CD4-positive, alpha-beta T cell treated with Interleukin-6 at 100 ng/mL for 8 hours (primary cell): ENCODE measurements at places on chromosomes 2 and 18.

GRCh38 chr18:61869636-61870035, 23.2 kb downstream of the RNF152 start:
- no peak for DNase-seq

- no peak for DNase-seq
Observed at GRCh38 chr2:23211987-23212583, 172.9 kb upstream of the KLHL29 start.

- no peak for DNase-seq
Observed at GRCh38 chr2:219325657-219326315, 6.8 kb downstream of the RESP18 start.

DNA sequence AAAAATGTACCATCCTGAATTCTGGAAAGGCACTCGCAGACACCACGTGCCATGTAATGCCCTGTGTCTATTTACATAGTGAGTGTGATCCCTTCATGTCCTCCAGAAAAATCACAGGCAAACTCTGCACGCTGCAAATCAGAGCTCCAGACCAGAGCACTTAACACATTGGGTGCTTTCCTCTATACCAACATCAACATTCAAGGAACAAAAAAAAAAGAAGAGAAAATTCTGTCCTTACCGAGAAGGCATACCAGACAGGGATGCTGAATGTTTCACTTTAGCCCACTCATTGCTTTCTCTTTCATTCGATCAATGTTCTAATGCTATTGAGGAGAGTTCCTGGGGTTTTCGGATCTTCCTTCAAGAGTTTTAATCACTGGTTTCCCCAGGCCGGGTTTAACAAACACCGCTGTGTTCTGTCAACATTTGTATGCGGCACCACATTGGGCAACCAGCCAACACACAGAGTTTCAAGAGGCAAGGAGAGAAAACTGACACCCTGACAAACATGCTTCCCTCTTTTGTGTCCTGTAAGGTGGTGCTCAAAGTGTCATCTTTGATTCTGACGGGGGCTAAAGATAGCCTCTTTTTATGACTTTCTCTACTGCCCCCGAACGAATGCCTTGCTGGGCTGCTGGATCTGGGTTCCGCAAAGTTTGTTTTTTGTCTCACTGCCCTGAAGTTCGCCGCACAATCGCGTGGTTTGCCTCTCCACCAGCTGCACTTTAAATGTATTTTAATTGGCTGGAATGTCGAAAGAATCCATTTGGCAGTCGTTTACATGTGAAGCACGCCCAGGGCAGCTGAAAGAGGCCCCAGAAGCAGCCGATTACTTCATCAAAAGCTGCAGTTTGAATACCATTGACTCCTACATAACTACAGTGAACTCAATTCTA, 106.4 kb upstream of the NCKAP5 start:
- no peak for DNase-seq

DNA sequence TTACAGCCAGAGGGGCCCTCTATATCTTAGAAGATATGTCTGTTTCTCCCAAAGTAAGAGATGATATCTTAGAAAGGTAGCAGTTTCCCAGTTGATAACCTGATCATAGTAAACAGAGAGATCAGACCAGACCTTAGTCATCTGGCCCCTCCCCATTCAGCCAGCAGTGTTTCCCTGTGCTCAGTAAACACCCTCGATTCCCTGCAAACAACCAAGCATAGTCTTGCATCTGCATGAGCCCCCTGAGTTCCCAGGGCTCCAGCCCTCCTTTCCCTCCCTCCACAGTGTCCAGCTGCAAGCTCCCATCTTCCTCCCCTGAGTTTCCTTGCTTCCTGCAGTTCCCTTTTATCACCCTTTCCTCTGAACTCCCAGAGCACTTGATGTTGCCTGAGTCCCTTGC, 20.3 kb downstream of the NRP2 start:
- DNase-seq, result no peak

- no peak for DNase-seq
Observed at GRCh38 chr2:120875431-120875830, 139.8 kb downstream of the GLI2 start.

GRCh38 chr18:2956056-2956455, 56.9 kb downstream of the LPIN2 start:
- peak; percentile 59 for DNase-seq

GRCh38 chr18:7062811-7063210, 54.8 kb downstream of the LAMA1 start:
- DNase-seq, result no peak

GRCh38 chr2:165827016-165827920, 33.2 kb upstream of the GALNT3 start:
- DNase-seq, result no peak

DNA sequence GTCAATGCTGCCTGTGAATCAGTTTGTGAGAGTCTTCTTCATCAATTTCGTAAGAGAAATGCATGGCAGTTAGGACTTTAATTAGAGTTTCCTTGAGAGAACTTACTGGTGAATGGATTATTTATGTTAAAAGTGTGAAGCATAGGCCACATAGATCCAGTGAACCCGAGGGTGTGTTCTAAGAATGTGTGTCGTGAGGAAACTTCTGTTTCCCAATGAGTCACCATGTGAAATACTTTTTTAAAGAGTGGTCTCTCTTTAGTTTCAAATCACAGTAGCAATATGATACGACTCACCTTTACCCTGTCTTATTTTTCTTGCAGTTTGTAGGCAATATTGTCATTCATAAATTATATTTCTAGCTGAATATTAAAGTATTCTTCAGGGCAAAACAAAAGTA, 18.5 kb downstream of the THSD7B start:
- DNase-seq, result no peak

DNA sequence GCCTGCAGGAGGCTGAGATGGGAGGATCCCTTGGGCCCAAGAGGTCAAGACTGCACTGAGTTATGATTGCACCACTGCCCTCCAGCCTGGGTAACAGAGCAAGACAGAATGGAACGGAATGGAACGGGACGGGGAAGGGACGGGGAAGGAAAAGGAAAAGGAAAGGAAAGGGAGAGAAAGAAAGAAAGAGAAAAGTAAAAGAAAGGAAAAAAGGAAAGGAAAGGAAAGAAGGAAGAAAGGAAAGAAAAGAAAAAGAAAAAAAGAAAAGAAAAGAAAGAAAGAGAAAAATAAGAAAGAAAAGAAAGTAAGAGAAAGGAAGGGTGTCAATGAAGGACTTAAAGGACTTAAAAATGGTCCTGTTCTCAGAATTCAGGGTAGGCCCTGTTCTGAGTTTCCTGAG, 4.3 kb upstream of the SPOPL start:
- no peak for DNase-seq

DNA sequence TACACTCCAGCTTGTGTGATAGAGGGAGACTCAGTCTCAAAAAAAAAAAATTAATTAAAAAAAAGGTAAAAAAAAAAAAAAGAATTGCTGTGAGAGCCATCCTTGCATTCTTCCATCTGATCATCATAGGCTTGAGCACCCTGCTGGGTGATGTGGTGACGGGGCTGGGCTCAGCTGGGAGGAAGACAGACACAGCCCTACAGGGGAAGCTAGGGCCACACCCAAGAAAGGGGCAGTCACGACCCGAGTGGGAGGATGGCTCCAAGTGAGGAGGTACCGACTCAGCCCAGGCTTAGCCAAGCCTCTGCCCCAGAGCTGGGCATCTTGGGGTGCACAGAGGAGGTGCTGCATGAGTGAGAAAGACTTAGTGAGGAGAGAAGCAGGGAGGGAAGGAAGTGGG, 165.5 kb downstream of the SH3RF3 start:
- no peak for DNase-seq

- DNase-seq, result no peak
Observed at GRCh38 chr18:23277399-23277798, 142.1 kb downstream of the CABLES1 start.

GRCh38 chr2:8650256-8650655, 31.6 kb upstream of the ID2 start:
- DNase-seq, result no peak

DNA sequence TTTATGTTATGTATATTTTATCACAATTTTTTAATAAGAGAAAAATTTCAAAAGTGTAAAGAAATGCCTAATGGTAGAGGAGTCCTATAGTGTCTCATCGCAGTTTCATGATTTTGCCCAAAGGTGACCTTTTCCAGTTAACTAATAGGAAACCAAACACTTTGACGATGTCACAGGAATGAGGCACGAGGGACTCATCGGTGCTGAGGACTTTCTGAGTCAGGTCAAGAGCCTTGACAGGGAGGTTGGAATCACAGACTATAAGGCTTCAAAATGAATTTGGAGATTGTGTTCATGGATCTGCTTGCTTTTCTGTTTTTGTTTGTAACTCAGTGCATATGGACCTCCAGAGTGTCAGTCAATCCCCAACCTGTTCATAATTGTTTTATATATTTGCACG, 15.1 kb upstream of the RTTN start:
- no peak for DNase-seq

- DNase-seq, result no peak
Observed at GRCh38 chr18:33755931-33756560, 178.0 kb downstream of the ASXL3 start.

DNA sequence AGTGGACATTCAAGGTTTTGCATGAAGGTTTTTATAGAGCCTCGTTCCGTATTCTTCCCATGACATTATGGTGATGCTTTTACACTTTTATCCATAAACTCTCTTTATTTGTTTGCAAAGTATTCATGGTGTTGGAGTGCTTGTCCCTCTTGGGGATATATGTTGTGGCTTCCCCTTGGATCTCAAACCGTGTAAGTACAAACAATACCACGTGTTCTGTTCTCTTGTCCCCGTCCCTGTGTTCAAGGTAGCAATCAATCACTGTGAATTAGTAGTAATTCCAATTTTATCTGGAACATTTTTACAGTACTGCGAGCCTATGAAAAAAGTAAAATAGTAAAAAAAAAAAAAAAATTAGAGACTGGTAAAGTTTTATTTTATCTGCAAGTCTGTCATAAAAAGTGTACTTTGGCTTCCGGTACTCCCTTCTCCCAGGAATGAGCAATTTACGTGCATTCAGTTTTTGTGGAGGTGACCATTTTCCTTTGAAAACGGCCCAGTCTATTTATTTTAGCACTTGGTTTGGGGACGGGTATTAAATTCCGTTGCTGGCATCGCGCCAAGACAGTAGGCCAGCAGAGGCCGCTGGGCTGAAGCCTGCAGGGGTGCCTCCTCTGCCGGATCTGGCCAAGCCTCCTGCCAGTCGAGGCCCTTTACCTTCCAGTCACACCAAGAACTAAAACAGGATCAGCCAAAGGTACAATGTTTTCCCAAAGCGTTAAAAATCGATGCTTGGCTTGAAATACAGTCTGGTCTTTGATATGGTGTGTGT, 175.7 kb downstream of the SOCS6 start:
- DNase-seq, result peak; percentile 8

GRCh38 chr2:152492131-152492530, 157.2 kb downstream of the FMNL2 start:
- no peak for DNase-seq

GRCh38 chr2:183163821-183164649, 39.8 kb downstream of the NUP35 start:
- no peak for DNase-seq

DNA sequence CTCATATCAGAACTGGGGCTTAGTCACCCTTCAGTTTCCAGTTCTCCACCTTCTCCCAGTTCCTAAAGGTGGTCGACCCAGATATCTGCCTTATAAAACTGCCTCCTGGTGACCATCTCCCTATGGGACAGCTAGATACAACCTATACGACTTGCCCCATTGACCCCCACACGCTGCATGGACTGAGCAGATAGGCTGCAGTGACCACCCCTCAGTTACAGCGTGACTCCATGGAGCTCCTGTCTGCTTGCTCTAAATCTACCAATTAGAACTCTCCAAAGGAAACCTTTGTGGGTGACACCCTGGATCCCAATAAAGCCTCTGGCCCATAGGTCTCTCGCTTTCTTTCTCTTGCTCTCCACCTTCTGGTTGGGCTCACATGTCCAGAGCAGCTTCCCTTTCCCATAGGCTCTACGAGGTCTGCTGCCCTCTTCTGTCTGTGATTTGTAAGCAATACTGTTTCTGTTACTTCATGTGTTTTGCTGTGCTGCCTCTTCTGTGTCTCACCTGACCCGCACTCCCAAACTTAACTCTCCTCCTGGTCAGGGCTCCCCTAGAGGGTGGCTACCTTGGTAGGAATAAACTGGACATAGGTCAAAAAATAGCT, 971.3 kb upstream of the FAM98A start:
- no peak for DNase-seq

DNA sequence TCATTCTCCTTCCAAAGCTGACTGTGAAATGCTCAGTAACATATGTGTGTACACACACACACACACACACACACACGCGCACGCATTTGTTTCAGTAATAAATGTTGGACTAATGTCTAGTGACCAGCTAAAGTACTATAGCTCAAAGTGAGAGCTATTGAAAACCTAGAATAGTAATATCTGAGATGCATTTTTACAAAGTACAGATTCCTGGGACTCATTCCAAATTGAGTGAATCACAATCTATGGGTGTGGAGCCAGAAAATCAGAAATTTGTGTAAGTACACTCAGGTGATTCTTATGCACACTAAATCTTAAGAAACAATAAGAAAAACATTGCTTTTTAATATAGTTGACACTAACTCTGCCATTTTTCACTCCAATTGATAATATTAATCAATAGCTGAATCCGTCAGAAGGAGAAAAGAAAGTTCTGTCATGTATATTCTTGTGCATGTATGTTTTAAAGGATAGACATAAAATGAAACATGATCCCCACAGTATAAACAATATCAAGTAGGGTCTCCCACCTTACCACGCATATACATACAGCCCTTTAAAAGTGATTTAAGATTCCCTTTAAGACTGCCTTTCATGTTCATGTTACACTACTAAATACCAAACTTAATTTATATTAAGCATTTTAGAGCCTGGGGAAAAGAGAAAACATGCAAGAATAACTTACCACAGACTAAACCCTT, 123.5 kb downstream of the ATAD2B start:
- no peak for DNase-seq

GRCh38 chr2:286774-287392, 1.0 kb downstream of the ALKAL2 start:
- no peak for DNase-seq

DNA sequence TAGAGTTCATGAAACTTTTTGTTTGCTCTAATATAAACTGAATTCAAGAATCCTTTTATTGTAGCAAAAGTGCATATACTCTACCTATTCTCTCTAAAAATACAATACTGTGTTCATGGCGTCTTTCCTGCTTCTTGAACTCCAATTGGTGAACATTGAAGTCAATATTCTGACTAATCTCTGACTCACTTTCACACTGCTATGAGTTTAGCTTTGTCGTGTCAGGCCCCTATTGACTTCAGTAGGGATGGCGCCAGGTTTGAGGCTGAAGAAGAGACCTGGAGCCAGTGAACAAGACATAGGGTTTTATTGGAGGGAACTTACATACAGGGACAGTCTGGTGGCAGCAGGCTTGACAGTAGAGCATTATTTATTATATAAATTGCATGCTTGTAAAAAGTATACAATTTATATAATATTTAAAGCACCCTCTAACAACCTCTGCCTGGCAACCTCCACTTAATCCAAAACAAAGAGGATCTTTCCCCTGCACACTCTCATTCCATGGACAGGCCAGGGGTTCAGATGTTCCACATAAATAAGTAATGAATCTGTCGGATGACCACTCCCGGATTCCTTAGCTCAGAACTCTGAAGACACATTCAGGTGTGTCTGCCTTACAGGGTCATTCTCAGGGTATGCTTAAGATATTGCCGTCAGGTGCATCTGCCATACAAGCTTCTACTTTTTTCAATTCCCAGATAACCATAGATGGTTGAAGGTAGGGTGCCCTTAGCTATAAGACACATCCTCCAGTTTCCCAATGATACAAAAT, 141.0 kb downstream of the CERS6 start:
- DNase-seq, result no peak
